Fibroblast of pulmonary artery (primary cell): ENCODE measurements at places on chromosomes 5 and 9.

DNA sequence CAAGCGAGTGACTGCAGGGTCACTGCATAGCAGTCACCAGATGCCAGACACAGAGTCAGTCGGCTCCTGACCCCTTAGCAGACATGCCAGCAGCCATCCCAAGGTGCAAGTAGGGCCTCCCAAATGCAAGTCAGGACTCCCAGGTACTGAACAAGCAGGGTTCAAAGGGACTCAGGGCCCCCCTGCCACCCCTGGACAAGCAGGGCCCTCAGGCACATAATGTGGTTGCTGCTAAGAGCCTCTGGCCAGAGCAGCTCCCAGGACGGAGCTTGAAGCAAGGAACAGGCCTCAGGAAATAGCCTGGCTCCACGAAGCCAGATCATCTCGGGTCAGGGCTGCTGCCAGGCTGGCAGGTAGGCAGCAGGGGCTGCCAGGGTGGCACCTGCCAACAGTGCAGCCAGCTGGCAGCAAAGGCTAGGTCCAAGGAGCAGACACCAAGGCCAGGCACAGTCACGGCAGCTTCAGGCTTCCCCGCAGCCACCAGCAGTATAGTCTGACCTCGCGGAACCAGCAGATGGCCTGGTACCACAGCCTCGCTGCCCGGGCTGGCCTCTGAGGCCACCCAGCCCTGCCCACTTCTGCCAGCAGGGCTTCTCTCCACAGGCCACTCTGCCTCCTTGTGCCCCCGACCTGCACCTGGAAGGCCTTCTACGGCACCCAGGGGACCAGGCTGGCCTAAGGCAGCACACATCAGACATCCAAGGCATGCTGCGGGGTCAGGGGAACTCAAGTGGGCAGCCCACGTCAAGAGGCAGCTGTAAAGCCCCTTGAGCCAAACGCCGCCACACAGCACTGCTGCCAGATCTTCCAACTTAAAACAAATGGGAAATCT, 7.4 kb downstream of the EEIG1 start:
- no peak for DNase-seq

GRCh38 chr5:172347496-172348052, 64.0 kb upstream of the UBTD2 start:
- peak; percentile 54 for DNase-seq

- no peak for DNase-seq
Measured at GRCh38 chr5:1661311-1661710, 137.6 kb upstream of the LPCAT1 start.

DNA sequence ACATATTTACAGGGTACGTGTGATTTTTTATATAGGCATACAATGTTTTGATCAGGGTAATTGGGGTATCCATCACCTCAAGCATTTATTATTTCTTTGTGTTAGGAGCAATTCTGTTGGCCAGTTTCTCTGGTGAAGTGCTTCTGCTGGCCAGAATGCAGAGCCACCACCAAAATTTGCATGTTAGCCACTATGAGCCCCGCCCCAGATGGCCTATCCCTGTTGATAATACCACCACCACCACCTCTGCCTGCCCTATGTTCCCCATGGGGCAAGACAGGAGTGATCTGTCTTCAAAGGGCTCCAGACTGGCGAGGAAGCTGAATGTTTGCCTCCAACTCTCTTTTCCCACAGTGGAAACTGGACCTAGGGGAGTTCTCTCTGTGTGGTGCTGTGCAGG, 26.0 kb upstream of the JAK2 start:
- no peak for DNase-seq

DNA sequence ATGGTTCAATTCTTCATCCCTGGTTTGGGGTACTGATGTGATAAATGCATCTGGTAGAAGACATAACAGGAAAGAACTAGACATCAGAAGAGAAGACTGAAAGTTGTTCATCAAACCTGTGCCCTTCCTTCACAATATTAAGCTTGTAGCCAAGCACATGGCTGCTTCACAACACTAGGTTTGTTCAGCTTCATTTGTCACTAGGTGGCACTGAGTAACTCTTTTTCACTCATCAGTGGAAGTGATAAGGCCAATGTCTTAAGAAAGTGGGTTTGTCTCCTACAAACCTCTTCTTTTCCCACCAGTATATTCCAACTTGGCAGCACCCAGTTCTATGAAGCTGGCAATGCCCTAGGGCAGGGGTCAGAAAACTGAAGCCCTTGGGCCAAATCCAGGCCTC, 26.9 kb downstream of the ZNF484 start:
- no peak for DNase-seq

DNA sequence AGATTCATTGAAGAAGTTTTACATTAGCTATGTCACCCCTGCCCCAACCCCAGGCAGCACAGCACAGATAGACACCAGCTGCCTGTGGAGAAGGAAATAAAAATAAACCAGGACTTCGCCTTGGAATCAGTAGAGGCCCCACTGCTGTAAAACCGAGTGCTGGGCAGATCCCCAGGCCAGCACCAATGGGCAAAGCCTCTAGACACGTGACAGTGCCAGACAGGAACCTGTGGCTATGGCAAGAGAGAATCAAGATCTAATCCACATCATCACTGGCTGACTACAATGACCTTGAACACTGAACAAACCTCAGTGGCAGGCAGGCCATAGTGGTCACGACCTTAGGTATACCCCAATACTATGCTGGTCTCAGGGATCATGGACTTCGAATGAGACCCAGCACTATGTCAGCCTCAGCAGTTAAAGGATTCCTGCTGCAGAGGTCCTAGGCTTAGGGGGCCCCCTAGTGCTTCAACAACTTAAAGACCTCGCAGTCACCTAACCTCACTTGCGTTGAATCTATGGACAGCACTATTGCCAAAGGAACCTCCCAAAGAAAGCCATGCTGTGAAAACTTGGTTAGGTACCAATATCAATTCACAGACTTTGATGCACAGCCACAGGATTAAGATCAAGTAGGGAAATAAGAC, 2118.6 kb upstream of the C9orf72 start:
- DNase-seq: peak; percentile 72

- peak; percentile 60 for DNase-seq
Measured at GRCh38 chr5:61330341-61330844, 1.7 kb upstream of the ZSWIM6 start.

GRCh38 chr9:2857564-2858198, 13.8 kb upstream of the PUM3 start:
- DNase-seq: peak; percentile 84

DNA sequence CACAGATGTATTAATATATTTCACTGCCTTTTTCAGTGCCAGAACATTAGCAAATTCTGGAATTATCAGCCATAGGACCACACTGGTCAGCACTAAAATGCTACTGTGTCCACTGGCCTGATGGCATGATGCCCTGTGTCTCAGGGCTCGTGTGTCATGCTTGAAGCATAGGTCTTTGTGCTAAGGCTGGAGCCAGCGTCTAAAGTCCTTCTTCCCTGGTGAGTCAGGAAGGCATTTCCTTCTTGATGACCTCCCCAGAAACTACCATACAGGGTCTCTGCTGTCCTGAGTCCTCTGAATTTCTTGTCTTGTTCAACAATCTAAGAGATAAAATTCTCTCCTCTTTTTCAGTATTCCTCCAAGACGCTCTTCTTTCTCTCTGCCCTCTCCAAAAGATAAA, 489.9 kb downstream of the PSAT1 start:
- DNase-seq: peak; percentile 29

DNA sequence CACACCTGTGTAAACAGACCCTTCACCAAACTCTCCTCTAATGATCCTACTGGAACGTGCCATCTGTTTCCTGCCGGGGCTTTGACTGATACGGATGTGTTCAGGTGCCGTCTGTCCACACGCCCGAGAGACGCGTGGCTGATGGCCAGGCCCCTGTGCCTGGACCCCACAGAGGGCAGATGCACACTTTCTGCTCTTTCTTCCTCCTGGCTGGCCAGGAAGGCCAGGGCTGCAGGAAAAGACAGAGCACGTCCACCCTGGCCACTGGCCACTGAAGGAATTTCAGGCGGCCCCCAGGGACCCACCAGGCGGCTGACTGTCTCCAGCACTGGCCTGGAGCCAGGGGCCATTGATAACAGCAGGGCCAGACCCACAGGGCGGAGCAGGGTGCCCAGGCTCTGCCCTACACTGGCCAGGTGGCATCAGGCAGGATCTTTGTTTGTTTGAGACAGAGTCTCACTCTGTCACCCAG, 3.6 kb upstream of the ENG start:
- peak; percentile 49 for DNase-seq

DNA sequence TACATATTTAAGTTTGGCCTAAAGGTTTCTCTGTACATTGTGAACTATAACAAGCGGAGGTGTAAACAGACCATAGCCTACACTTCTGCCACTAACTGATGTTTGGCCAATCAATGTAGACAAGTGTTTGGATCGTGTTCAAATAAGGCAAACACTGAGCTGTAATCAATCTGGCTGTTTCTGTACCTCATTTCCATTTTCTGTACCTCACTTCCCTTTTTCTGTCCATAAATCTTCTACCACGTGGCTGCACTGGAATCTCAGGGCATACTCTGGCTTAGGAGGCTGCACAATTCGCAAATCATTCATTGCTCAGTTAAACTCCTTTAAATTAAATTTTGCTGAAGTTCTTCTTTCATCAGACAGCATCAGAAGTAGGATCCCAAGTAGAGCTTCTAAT, 140.9 kb downstream of the SLC25A46 start:
- no peak for DNase-seq

- peak; percentile 39 for DNase-seq
Measured at GRCh38 chr5:145937432-145938250, 1.3 kb downstream of the SH3RF2 start.

DNA sequence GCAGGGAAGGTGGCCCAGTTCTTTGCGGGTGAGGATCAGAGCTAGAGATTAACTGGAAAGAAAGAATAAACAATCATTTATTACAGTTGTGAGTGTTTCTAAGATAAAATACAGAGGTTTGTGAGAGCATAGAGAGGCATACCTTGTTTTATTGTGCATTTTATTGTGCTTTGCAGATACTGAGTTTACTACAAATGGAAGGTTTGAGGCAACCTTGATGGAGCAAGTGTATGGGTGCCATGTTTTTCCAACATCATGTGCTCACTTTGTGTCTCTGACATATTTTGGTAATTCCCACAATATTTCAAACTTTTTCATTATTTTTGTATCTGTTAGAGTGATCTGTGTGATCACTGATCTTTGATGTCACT, 715 bp upstream of the C5orf34 start:
- DNase-seq: no peak

- no peak for DNase-seq
Measured at GRCh38 chr5:145687943-145688342, 147.2 kb downstream of the PRELID2 start.

DNA sequence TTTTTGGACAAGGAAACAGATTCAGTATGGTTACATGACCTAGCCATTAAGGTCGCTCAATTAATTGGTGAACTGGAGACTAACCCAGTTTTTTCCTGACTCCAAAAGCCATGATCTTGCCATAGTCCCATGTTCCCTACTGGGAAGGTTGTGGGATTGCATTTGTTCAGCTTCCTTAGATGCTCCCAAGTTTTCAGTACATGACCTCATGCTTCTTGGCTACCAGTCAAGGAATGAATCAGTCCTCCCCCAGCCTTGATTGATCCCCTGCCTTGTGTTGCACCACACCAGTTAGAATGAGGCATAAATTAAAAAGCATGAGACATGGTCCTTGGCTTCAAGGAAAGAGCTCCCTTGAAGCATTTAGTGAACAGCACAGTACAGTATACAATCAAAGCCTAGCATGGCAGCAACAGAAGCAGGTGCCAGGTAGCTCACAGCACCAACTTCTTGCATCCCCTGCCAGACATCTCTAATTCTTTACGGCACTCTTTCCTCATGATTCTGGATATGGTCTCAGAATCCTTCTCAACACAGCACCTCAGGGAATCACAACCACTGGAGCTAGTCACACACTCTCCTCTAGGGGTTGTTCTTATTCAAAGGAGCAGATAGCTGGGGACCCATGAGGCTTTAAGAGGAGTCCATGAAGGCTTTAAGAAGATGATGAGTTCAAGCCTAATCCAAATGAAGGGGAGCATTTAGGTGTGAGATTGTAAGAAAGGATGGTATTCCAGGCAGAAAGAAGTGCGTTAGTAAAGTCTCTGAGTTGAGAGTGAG, 295.5 kb upstream of the CLINT1 start:
- peak; percentile 66 for DNase-seq

DNA sequence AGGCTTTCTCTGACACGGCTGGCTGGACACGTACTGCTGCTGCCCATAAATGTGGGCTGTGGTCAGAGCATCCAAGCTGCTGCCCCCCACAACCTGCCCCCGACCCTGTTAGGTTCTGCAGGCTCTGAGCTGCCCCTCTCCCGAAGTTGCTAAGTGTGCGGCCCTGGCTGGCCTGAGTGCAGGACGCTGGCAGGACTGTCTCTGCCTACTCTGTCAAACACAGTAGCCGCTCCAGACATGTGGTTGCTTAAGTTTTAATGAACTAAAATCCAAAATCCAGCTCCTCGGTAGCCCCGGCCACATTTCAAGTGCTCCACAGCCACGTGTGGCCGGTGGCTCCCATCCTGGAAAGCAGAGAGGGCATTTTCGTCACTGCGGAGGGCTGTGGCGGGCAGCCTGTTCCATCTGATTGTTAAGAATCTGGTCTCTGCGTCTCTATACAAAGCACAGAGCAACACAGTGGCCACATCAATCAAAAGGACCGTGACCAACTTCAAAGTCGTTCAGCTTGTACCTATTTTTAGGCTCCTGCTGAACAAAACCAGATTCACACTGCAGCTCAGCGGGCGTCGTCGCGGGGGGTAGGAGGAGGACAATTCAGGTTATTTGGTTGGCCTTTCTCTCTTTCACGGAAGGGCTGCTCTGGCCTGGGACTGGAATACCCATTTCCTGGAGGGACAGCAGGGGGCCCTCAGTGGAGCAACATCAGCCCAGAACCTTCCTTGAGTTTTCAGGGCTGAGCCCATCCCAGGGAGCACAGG, 68.9 kb downstream of the PTCH1 start:
- DNase-seq: no peak

DNA sequence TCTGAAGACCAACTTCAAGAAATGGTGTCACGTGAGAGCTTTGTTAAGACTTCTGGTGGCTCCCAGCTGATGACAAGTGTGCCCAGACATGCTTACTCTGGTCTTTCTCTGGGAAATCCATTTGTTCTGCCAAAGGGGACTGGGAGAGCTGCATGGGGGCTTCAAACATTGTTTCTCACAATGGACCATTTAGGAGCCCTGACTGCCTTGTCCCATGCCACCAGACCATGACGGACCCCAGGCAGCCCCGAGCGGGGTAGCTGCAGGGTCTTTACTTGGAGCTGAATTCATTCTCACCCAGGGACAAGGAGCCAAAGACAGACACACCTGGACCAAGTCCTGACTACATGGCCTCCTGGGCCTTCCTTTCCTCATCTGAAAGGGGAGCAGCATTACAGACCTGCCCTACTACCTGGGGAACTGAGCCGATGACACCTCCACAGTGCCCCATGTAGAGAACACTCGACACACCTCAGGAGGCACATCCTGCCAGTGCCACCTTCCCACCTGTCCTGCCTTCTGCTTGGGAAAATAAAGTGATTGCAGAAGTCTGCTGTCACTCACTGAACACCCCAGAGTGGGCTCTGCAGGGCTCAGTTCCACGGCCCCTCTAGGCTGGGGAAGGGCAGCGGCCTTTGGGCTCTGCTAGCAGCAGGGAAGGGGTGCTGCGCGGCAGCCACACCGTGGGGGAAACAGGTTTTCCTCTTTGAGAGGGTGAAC, 169.0 kb downstream of the DAB2IP start:
- DNase-seq: no peak

GRCh38 chr9:108640230-108640629, 215.6 kb downstream of the ACTL7B start:
- DNase-seq: no peak
